Stimulated activated CD8-positive, alpha-beta memory T cell treated with anti-CD3 and anti-CD28 coated beads, Interleukin-15, amount 100 ng/mL, for 24 hours (primary cell): ENCODE measurements at places on chromosomes 12 and 14.

- no peak for DNase-seq
Measured at GRCh38 chr14:92215579-92215978, 93.8 kb downstream of the CPSF2 start.

DNA sequence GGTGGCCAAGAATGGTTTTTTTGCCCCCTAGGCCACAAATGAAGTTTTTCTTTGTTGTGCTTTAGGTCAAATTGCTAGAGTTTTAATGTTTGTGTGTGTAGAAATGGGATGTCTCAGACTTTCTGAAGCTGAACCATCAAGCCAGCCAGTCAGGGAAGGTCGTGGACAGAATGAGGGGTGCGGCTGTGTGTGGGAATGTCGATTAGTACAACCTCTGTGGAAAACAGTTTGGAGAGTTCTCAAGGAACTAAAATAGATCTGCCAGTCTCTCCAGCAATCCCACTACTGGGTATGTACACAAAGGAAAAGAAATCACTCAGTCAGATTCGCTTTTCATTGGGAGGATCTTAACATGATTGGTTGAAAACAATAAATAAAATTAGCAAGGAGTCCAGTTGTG lies 44.5 kb downstream of the ACACB start:
- DNase-seq: no peak

DNA sequence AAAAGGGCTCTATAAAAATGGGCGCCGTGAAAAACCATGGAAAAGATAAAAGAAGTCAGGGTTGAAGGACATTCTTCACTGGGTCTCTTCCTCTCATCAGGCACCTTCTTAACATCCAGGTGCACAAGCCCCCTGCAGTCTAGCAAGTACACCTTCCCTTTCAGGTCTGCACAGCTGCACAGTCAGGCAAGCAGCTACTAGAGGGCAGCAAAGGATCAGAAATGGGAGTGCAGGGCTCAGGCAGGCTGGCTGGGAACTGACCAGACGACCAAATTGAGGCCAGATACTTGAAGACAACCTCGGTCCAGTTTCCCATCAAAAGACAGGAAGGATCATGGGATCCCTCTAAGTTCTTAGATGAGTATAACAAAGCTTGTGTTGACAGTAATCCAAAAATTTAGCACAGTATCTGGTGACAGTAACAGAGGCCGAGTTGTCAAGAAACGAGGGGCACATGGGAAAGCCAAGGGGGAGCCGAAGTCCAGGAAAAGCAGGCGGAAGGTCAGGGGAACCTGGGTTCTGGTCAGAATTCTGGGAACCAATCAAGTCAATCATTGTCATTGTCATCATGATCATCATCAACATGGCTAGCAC lies 10.1 kb upstream of the GRIP1 start:
- no peak for DNase-seq

GRCh38 chr14:100532154-100532861 lies 54.9 kb downstream of the BEGAIN start:
- no peak for DNase-seq

DNA sequence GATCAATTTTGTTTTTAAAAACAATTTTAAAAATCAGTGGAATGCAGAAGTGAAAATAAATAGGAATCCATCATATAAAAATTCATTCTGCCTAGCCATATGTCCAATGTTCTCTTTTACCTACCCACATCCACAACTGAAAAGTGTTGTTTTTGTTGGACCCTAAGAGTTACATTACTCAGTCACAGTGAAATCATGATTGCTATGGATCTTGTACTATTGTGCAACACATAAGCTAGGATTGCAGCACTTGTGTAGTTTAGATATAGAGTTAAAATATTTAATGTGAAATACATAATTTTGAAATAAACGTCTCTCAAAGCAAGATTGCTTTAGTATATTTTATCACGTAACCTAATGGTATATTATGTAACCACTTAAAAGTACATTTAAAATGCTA lies 213.3 kb upstream of the CLEC14A start:
- DNase-seq: no peak
